ENCODE measurements at places on chromosomes 5 and 9. TPM values are rescaled to one million over a fixed set of nuclear protein-coding genes. Genes with fewer than 3 reads are reported as not detected.

ADAMTS13 gene
- 7.8 TPM for polyA plus RNA-seq

BTNL8 gene
- not detected for polyA plus RNA-seq

DIRAS2 gene
- 0.61 TPM for polyA plus RNA-seq

C6 gene
- polyA plus RNA-seq, result 0.38 TPM

ASS1 gene
- 38.9 TPM for polyA plus RNA-seq

HABP4 gene
- polyA plus RNA-seq, result 11.9 TPM

- no peak for DNase-seq
Measured at GRCh38 chr9:72800328-72800994, 152.4 kb downstream of the ALDH1A1 start.

- no peak for DNase-seq
Measured at GRCh38 chr5:154878642-154879335, 20.4 kb downstream of the CNOT8 start.

- no peak for DNase-seq
Measured at GRCh38 chr5:72621576-72621975, 114.4 kb upstream of the ZNF366 start.

DNA sequence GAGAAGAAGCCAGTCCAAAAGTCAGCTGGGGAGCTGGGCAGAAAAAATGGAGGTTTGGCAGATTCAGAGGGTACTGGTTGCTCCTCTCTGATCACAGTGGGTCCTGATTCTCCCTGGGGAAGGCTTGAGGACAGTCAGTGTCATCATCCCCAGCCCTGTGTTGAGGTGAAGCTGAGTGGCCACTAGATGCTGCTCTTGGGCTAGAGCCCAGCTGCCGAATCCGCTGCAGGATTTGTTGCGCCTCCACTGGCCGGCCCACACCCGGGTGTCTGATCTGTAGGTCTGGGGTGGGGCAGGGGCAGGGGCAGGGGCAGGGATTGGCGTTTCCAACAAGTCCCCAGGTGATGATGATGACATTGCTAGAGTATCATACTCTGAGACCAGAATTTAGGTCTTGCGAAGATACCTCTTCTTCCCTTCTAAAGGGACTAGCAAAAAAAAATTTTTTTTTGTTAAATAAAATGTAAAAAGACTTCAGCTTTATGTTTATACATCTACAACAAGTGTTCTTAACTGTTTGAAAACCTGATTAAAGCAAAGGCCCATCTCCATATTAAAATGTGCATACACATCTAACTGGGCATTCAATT lies 106.8 kb downstream of the PDE6A start:
- DNase-seq, result no peak

- DNase-seq, result no peak
Measured at GRCh38 chr5:147685993-147686392, 96.5 kb downstream of the JAKMIP2 start.

DNA sequence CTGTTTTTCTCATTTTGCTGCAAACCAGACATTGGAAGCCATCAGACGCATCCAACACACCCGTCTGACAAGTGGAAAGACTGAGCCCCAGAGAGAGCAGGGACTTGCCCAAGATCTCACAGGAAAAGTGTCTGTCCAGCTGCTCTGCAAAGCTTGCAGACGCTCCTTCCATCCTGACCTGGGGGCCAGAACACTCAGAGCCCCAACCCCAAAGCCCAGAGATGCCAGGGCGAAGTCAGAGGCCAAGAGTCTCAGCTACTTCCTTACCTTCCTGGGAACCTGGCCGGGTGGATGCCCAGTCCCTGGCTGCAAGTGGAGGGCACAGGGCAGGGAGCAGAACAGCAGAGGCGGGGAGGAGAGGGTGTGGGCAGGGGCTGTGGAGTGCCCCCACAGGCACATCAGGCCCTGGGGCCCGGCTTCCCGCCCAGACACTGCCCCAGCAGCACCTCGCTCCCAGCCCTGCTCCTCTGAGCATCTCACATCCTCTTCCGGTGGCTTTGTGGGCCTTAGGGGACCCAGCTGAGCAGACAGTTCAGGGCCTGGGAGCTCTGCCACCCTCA lies 9.7 kb upstream of the RALGDS start:
- DNase-seq, result no peak

GRCh38 chr5:1319436-1320256 lies 24.8 kb upstream of the TERT start:
- no peak for DNase-seq

DNA sequence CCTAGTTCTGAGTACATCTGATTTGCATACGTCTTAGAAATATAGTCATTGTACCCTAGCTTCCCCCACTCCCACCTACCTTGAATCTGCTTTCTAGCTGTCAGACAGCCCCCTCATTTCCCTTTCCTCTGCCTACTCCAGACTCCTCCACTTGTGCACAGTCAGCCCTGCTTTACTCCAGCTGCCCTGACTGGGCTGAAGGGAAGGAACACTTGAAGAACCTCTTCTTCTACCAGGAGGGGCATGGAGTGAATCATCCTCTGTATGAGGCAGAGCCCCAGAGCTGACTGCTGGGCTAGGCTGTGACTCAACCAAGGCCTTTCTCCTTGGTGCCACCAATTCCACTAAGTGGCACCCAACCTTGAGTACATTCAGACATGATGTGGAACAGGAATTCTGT lies 18.1 kb upstream of the ZFR start:
- DNase-seq, result no peak

GRCh38 chr5:38069360-38069759 lies 189.0 kb upstream of the EGFLAM start:
- no peak for DNase-seq

DNA sequence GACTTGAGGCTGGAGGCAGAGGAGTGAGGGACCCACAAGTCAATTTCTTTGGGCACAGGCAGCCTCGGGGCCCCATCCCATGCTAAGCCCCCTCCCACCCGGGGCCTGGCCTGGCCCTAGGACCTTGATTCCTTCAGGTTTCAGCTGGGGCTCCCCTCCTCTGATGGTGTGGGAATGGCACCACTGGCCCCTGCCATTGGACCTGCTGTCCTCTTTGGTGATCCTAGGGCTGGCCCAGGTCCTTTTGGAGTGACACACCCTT lies 10.5 kb downstream of the ERGIC1 start:
- DNase-seq, result no peak
